Astrocyte (in vitro differentiated cells and primary cell): ENCODE measurements at places on chromosomes 3 and 15. TPM values are rescaled to one million over a fixed set of nuclear protein-coding genes. Genes with fewer than 3 reads are reported as not detected.

DNA sequence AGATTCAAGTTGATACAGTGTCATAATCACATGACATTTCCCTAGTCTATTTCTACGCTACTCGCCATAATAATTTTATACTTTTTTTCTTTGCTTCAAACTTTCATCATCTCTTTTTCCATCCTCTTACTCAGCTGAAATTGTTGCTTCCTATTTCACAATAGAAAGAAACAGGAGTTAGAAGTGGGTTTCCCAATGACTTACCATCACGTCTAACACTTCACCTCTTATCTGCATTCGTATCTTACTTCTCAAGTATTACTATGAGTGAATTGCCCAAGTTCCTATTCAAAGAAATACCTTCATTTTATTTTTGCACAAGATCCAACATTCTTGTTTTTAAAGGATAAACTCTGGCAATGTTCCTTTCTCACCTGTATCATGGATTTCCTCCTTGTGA, 1539.9 kb downstream of the SI start:
- no peaks in the 10 kb centered on the region for H3K4me1 ChIP-seq
- DNase-seq: no peak
- H3K4me3 ChIP-seq: no peak overlapping the region
- no peak overlapping the region for H3K27ac ChIP-seq
- H3K27me3 ChIP-seq: no peaks in the 10 kb centered on the region
- H3K36me3 ChIP-seq: no peaks in the 10 kb centered on the region

GRCh38 chr3:74532446-74532845, 82.0 kb downstream of the CNTN3 start:
- H3K36me3 ChIP-seq: no peaks in the 10 kb centered on the region
- no peaks in the 10 kb centered on the region for H3K27me3 ChIP-seq
- DNase-seq: peak; percentile 69
- H3K4me1 ChIP-seq: no peaks in the 10 kb centered on the region
- H3K27ac ChIP-seq: no peak overlapping the region

GRCh38 chr15:60933900-60934885, 294.9 kb downstream of the RORA start:
- no peak overlapping the region for H3K27ac ChIP-seq
- peaks cover 10% of the 10 kb centered on the region for H3K4me1 ChIP-seq
- H3K36me3 ChIP-seq: no peaks in the 10 kb centered on the region
- DNase-seq: peak; percentile 8
- no peaks in the 10 kb centered on the region for H3K27me3 ChIP-seq

DNA sequence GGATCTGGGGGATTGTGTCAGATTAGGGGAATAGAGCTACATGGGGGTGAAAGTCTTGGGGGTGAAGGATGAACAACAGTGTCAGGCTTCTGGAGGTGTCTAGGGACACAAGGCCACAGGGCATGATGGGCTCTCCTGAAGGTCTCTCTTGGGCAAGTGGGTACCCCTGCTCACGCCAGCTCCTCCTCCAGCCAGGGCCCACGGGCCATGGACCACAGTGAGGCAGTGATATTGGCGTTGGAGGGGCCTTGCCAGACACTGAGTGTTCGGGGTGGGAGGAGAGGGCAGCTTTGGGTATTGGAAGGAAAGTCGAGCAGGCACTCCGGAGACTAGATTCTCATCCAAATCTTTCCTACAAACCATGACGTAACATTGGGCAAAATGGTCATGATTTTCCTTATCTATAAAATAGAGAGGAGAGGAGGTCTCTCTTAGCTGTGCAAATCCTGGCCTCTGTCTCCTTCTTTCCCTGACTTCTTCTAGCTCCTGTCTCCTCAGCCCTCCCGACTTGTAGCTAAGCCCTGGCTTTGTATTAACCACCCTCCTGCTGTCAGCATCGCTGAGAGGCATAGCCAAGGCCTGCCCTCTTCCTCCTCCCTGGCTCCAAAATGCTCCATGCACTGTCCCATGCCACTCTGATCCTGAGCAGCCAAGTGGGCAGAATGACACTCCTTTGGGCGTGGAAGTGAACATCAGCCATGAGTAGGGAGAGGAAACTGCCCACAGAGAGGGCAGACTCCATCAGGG, 24.0 kb upstream of the SRP14 start:
- peaks cover 27% of the 10 kb centered on the region for H3K4me1 ChIP-seq
- no peak overlapping the region for H3K4me3 ChIP-seq
- peak overlapping the region; percentile 75 for H3K27ac ChIP-seq
- no peaks in the 10 kb centered on the region for H3K36me3 ChIP-seq

The CLDN18 gene
- total RNA-seq: not detected in 2 replicates

The ENTPD3 gene
- 0.53 and 0.75 TPM in 2 replicates for total RNA-seq

DNA sequence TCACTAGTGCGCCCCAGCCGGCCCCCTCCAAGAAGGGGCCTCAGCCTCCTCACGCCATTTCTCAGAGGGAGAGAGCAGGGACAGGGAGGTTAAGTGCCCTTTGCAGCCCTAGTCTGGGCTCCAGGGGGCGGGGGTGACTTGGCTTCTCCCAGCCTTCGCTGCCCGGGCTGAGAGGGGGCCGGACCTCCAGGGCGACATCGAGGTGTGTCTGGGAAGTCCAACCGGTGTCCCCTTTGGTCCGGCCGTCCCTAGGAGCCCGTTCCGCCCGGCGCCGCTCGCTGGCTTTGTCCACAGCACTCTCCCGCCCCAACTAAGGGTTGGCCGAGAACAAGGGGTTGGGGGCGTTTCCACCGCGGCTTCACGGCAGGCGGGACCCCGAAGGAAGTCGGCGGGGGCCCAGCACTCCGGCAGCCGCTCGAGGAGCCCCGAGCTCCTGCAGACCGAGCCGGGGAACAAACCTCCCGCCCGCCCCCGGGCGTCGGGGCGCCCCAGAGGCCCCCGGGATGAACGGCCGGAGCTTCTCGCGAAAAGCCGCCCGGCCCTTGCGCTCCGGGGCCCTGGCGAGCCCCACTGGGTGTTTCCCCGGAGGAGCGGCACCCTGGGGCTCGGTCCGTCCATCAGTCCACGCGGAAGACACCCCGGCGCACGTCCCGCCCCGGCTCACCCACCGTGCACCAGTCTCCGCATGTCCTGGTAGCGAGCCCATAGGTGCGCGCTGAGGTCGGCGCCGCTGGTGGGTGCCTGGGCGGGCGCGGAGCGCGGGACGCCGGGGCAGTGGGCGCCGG, 627 bp downstream of the NT5DC2 start:
- H3K27me3 ChIP-seq: no peaks in the 10 kb centered on the region
- peaks cover 55% of the 10 kb centered on the region for H3K4me1 ChIP-seq
- H3K27ac ChIP-seq: peak overlapping the region; percentile 70
- peak overlapping the region; percentile 68 for H3K4me3 ChIP-seq
- H3K36me3 ChIP-seq: peaks cover 8% of the 10 kb centered on the region
- no peak for DNase-seq
